ENCODE measurements at places on chromosomes 13 and 19.

DNA sequence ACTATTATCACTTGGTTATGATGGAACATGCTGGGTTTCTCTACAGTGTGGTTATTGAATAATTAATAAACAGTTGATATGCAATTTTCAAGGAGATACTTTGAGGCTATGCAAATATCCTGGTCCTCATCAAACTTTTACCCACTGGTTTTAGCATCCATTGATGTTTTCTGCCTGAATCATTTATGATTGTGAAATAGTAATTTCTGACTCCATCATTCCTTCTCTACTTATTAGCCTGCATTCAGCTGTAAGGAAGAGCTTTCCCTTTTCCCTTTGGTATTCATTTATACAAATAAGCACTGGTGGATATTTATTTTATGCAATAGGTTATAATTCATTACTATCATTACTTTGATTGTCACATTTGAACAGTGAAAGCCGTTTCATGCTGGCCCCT lies 13.9 kb upstream of the DNAJC15 start:
- no peak for DNase-seq

DNA sequence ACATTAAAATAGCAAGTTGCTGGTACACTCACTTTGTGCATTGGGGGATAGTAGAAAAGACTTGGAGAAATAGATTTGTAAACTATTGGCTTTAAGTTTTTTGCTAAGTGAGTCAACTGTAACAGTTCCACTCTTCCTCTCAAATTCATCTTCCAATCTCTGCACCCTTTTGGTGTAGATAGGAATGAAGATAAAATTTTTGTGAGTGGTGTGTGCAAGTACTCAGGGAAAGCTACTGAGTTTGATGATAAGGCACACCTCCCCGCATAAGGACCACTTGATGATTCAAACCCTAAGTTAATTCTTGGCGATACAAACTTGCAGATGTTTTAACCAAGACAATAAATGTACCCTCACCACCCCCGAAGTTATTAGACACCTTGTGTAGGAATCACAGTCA lies 168.3 kb upstream of the SLITRK1 start:
- DNase-seq, result no peak

DNA sequence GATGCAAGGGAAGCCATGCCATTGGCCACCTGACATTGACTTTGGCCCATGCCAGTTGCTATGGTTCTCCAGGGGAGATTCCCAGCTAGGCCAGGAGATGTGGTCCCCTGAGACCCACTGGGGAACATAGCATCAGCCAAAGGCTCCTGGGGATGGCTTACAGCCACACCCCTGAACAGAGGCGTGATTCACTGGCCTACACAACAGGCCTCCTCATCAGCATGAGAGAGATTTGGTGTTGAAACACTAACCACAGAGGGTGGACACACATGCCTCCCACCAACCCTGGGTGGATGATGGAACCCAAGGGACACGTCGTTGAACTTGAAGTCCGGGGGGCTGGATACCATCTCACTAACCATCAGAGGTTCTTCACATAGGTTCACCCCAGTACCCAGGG lies 14.4 kb downstream of the IQCN start:
- DNase-seq, result no peak

- no peak for DNase-seq
Measured at GRCh38 chr13:64078025-64078424, 2662.4 kb upstream of the PCDH20 start.

DNA sequence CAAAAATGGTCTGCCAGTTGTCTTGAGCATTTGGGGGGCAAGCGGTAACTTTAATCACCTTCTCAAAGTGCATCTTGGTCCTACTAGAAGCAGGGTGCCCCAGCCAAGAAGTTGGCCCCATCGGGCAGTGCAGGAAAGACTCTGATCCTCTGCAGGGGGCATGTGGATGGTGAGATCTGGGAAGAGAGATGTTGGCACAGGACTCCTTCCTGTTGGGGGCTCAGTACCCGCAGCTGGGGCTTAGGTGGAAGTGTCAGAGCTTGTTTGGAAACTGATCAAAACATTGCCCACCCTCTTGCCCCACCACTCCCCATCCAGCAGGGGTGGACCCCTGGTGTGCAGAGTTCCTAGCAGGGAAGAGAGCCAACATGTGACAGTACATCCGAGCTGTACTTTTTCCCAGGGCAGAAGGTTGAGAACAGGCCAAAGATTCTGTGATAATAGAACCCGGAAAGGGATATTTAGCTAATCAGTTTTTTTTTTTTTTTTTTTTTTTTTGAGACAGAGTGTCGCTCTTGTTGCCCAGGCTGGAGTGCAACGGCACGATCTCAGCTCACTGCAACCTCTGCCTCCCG lies 8.8 kb downstream of the RRAS start:
- no peak for DNase-seq

DNA sequence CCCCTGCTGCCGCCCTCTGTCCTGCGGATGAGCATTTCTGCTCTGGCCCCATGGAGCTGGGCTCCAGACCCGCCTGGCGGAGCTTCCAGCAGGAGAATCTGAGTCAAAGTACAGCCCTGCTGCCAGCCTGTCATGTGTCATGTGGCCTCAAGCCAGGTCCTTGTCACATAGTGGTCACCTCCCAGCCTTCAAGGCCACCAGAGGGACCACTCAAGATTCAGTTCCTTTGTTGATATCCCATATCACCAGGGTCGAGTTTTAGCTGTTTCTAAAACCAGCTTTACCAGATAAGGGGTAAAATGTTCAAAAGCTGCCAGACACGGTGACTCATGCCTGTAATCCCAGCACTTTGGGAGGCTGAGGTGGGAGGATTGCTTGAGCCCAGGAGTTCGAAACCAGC lies 13.4 kb downstream of the THOP1 start:
- no peak for DNase-seq

- no peak for DNase-seq
Measured at GRCh38 chr19:50590191-50590590, 22.0 kb upstream of the LRRC4B start.

- no peak for DNase-seq
Measured at GRCh38 chr19:49042177-49042576, 1.5 kb upstream of the CGB5 start.
